ENCODE measurements at places on chromosomes 12 and 14.

DNA sequence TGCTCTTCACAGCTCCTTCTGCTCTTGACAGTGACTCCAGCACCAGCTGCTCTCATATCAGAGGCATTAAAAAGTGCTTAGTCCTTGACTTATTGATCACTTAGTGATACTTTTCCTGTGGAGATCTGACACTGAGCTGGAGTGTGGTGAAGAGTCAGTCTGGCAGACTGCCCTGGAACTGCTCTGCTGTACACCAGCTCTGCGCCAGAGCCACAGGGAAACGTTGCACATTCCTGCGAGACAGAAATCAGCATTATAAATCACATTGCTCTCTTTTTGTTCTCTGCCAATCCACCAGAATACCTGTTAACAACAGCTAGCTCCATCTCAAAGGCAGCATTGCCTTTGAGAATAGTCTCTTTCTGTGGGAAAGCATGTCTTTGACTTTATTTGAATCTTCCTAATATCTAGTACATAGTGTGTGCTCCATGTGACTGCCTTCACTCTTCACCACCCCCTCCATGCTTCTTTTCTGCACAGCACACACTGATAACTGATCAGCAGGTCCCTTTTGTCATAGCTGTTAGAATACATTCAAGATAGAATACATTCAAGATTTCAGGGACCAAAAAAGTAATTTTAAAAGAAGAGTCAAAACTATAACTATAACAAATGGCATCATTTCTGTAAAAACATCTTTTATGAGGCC lies 48.2 kb upstream of the VSX2 start:
- DNase-seq, result no peak

GRCh38 chr12:63079791-63080502 lies 71.1 kb downstream of the AVPR1A start:
- DNase-seq, result no peak

GRCh38 chr12:7788294-7788660 lies 925 bp upstream of the NANOG start:
- no peak for DNase-seq

GRCh38 chr12:44397631-44398030 lies 478.5 kb downstream of the NELL2 start:
- DNase-seq, result no peak

GRCh38 chr12:52521175-52521567 lies 977 bp upstream of the KRT5 start:
- DNase-seq, result no peak
